A549 treated with dexamethasone at 1 μM for 4 hours (cell line): ENCODE measurements at places on chromosomes 13 and 19. TPM values are rescaled to one million over a fixed set of nuclear protein-coding genes. Genes with fewer than 3 reads are reported as not detected.

The SLC7A9 gene
- total RNA-seq, result 0.23 to 0.57 TPM (median 0.49 TPM) in 5 replicates

The ICAM1 gene
- total RNA-seq, result 2.7 to 4.3 TPM (median 3.6 TPM) in 5 replicates

The ZNF358 gene
- total RNA-seq, result 17.7 to 24.8 TPM (median 22.3 TPM) in 5 replicates

The UBL5 gene
- 369 to 496 TPM (median 381 TPM) in 5 replicates for total RNA-seq

The KRTDAP gene
- not detected in 5 replicates for total RNA-seq

The BCL3 gene
- total RNA-seq, result 25.7 to 66.4 TPM (median 59.5 TPM) in 5 replicates

The KLK11 gene
- 0.12 TPM in 1 of 5 replicates, not detected in the others for total RNA-seq

The MTUS2 gene
- total RNA-seq, result 0.01 TPM in 2 of 5 replicates, not detected in the others

The ICAM4 gene
- total RNA-seq, result 0.09 to 0.11 TPM in 2 of 5 replicates, not detected in the others

The HOMER3 gene
- 21.8 to 32.4 TPM (median 28.9 TPM) in 5 replicates for total RNA-seq

The HMG20B gene
- total RNA-seq, result 35.1 to 62.3 TPM (median 55.6 TPM) in 5 replicates

The SERTM1 gene
- total RNA-seq, result not detected in 5 replicates

The ANGPTL8 gene
- not detected in 5 replicates for total RNA-seq

The APOE gene
- total RNA-seq, result 10.3 to 17.3 TPM (median 12.0 TPM) in 5 replicates

The NLRP4 gene
- total RNA-seq, result not detected in 5 replicates

The ZNF765 gene
- 3.7 to 5.1 TPM (median 4.7 TPM) in 5 replicates for total RNA-seq

The TEX29 gene
- total RNA-seq, result 0.13 to 0.38 TPM in 2 of 5 replicates, not detected in the others

The CEACAM8 gene
- total RNA-seq, result not detected in 5 replicates

The FRY gene
- 0.01 to 0.16 TPM (median 0.05 TPM) in 5 replicates for total RNA-seq
